ENCODE measurements at places on chromosomes 11 and 22. TPM values are rescaled to one million over a fixed set of nuclear protein-coding genes. Genes with fewer than 3 reads are reported as not detected.

DNA sequence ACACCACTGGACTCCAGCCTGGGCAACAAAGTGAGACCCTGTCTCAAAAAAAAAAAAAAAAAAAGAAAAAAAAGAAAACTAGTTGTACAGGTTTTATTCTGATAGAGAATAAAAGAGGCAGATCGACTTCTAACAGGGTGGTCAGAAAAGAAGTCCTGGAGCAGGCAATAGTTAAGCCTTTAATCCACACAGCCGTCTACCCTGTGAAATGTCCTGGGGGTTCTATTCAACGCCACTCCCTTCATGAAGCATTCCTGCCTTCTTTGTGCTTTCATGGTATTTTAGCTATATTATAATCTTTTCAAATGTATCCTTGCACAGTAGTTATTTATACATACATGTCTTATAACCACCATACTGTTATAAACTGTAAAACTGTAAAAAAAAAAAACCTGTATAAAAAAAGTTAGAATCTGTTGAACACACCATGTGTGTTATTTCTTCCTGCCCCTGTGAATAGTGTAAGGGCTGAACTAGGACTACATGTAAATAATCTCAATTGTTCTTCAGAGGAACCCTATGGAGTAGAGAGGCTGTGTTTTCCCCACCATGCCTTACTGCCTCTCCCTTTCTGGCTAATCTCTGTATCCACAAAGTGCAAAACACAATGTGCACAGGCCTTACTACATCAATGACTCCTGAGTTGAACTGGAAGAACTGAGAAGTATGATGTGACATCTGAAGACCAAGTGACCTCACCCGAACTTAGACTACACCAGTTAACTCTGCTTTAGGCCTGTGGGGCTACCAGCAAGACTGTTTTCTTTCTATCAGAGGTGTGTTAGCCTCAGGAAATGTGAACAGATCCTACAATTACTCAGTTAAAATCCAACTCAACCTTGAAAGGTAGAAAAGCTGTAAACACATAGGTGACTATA lies 25.3 kb downstream of the PRCP start:
- DNase-seq: no peak

DNA sequence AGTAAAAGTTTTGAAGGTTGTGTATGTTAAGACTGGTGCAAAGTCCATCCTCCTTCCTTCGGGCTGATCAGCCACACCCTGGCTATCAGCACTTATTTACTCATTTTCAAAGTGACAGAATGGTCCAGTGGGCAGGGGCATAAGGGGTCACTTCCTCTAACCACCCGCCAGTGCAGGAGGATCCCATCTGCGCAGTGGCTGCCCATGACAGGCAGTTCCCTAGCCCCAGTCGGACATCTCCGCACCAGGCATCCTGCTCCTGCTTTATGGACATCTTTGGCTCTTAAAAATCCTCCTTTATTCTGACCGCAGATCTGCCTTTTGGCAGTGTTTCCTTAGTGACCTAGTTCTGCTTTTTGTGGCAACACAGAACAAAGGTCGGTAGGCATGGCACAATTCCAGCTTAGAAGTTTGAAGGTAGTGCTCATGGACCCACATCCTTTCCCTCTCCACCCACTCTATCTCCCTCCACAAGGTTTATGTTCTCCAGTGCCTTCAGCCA lies 55.9 kb downstream of the BMAL1 start:
- no peak for DNase-seq

- no peak for DNase-seq
Measured at GRCh38 chr11:134554861-134555260, 142.8 kb upstream of the B3GAT1 start.

GRCh38 chr11:69618237-69618636 lies 22.7 kb upstream of the CCND1 start:
- DNase-seq: no peak

The EXPH5 gene
- total RNA-seq: 0.44 TPM

DNA sequence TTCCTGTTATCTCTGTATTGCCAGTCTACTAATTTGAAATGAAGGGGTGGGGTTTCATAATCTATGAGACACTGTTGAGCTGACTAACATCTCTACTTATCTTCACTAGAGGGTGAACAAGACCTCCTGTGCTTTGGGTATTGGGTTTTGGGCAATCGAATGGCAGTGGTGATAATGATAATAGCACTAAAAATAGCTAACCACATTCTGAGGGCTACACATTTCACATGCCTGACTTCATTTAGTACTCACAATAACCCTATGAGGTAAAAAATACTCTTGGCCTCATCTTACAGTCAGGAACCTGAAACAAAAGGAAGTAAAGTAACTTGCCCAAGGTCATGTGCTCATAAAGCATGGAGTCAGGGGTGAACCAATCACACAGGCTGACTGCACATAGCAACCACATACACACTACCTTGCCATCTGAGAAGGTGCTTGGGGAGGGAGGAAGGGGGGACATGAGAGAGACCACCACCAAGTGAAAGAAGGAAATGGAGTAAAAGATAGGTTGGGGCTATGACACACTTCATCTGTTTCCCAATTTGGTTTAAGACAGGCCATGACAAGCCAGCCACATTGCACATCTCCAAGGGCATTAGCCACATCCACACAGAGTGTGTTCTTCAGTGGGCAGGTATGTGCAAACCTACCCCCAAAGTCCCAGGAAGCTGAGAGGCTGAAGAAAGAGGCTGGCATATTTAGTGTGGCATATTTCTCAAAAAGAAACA lies 387.6 kb upstream of the DDI1 start:
- DNase-seq: no peak

All from glutamatergic neuron (in vitro differentiated cells).